ENCODE measurements at places on chromosomes 7 and 10. TPM values are rescaled to one million over a fixed set of nuclear protein-coding genes. Genes with fewer than 3 reads are reported as not detected.

GRCh38 chr10:128095027-128095752, 31.0 kb downstream of the MKI67 start:
- H3K4me1 ChIP-seq = no peaks in the 10 kb centered on the region
- H3K36me3 ChIP-seq = no peaks in the 10 kb centered on the region
- no peaks in the 10 kb centered on the region for H3K27me3 ChIP-seq
- DNase-seq = peak; percentile 18
- no peak overlapping the region for H3K27ac ChIP-seq

GRCh38 chr7:141695803-141696289, 6.1 kb downstream of the DENND11 start:
- H3K27ac ChIP-seq = no peak overlapping the region
- H3K4me1 ChIP-seq = peaks cover 36% of the 10 kb centered on the region
- H3K4me3 ChIP-seq = no peak overlapping the region
- no peaks in the 10 kb centered on the region for H3K27me3 ChIP-seq

DNA sequence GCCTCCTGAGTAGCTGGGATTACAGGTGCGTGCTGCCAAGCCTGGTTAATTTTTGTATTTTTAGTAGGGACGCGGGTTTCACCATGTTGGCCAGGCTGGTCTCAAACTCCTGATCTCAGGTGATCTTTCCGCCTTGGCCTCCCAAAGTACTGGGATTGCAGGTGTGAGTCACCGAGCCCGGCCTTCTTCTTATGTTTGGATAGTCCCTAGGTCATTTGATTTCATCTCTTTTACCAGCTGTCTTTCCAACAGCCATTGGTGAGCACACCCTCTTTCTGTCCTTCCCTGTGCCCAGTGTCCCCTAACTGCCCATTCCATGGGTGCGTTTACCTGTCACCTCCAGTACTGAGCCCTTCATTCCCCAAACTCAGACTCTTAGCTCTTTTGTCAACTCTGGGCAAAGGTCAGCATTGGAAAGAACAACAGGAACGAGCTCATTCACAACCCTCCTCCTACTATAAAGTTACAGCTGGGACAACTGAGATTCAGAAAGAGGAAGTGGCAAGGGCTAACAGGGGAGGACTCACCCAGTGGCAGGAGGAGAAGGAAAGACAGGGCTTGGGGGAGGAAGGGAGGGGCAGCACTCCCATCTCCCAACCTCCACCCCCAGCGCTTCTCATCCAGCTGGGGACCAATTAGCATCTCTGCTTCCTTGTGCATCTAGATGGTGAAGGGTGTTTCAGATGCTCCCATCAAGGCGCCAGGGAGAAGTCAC, 5.6 kb downstream of the SSC4D start:
- DNase-seq = peak; percentile 32
- peaks cover 6% of the 10 kb centered on the region for H3K4me1 ChIP-seq
- H3K36me3 ChIP-seq = no peaks in the 10 kb centered on the region
- no peaks in the 10 kb centered on the region for H3K27me3 ChIP-seq
- H3K27ac ChIP-seq = no peak overlapping the region

DNA sequence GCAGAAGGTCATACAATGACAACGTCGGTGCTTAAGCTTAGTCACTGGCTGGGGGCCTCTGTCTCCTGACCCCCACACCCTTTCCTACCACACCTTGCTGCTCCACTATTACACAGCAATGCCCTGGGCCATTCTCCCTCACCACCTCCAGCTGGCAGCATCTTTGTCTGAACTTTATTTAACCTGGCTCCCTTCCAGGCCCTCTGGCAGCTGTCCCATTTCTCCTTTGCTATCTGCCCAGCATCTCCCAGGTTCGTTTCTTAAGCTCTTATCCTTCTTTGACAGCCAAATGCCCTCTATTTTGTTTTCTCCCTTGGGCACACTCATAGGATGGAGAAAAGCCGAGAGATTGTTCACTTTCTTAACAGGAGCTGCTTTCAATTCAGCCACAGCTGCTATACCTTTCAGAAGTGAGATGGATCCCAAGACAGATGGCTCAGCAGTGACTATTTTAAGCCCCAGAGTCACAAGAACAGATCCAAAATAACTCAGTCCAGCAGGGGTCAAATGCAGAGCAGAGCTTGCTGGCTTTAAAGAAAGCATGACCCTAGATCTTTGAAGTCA, 1277.1 kb upstream of the AUTS2 start:
- no peaks in the 10 kb centered on the region for H3K27me3 ChIP-seq
- H3K4me3 ChIP-seq = no peak overlapping the region
- no peaks in the 10 kb centered on the region for H3K4me1 ChIP-seq
- no peak overlapping the region for H3K27ac ChIP-seq
- no peak for DNase-seq

DNA sequence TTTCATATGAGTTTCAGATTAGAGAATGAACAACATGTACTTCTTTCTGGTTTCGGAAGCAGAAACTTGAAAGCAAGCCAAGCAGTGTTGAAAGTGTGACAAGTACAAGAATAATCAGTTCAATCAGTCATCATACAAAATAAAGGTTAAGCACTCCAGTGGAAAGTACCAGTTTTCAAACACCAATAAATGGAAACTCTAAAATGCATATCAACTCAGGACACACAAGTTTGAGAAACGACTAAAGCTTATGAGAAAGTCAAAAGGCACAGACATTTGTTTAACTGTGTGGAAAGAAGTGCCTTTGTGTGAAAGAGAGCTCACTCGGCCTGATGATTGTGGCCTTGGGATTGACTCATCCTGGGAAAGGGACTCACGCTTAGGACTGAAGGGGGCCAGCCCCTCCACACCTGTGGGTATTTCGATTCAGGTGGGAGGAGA, 60.6 kb upstream of the AKR1C1 start:
- no peak overlapping the region for H3K27ac ChIP-seq
- H3K36me3 ChIP-seq = no peaks in the 10 kb centered on the region
- H3K4me3 ChIP-seq = no peak overlapping the region
- H3K4me1 ChIP-seq = no peaks in the 10 kb centered on the region
- no peaks in the 10 kb centered on the region for H3K27me3 ChIP-seq

- H3K27me3 ChIP-seq = peaks cover 2% of the 10 kb centered on the region
- DNase-seq = no peak
- H3K27ac ChIP-seq = no peak overlapping the region
- peaks cover 7% of the 10 kb centered on the region for H3K4me1 ChIP-seq
- no peak overlapping the region for H3K4me3 ChIP-seq
- no peaks in the 10 kb centered on the region for H3K36me3 ChIP-seq
These were observed 135.7 kb upstream of the GDF10 start for GRCh38 chr10:47164126-47164799.

- H3K27ac ChIP-seq = no peak overlapping the region
- peaks cover 78% of the 10 kb centered on the region for H3K36me3 ChIP-seq
- no peak overlapping the region for H3K4me3 ChIP-seq
- H3K27me3 ChIP-seq = no peaks in the 10 kb centered on the region
These were observed 26.8 kb downstream of the PRPF18 start for GRCh38 chr10:13613519-13613918.

GRCh38 chr7:85774986-85775385, 588.1 kb upstream of the SEMA3D start:
- no peak overlapping the region for H3K4me3 ChIP-seq
- DNase-seq = no peak
- H3K27ac ChIP-seq = no peak overlapping the region
- H3K27me3 ChIP-seq = no peaks in the 10 kb centered on the region
- H3K4me1 ChIP-seq = no peaks in the 10 kb centered on the region

PDZD7 gene
- 0.61 TPM for polyA plus RNA-seq

ZYX gene
- 22.2 TPM for polyA plus RNA-seq

All from B cell (primary cell).